ENCODE measurements at places on chromosomes 1 and 21. TPM values are rescaled to one million over a fixed set of nuclear protein-coding genes. Genes with fewer than 3 reads are reported as not detected.

Gene DAB1
- total RNA-seq = not detected

Gene RUSC1
- 25.1 TPM for total RNA-seq

Gene CFAP45
- 2.2 TPM for total RNA-seq

Gene RNF223
- total RNA-seq = not detected

Gene CIART
- total RNA-seq = 12.0 TPM

Gene FABP3
- total RNA-seq = 6.6 TPM

Gene CD52
- not detected for total RNA-seq

Gene KRTAP19-1
- total RNA-seq = not detected

Gene ARHGEF10L
- 3.3 TPM for total RNA-seq

Gene SPOCD1
- total RNA-seq = 12.4 TPM

Gene TMEM240
- not detected for total RNA-seq

Gene NPHS2
- not detected for total RNA-seq

Gene TSPEAR
- total RNA-seq = not detected
